ENCODE measurements at places on chromosomes 5 and 9.

GRCh38 chr9:37639841-37640240, 10.9 kb upstream of the FRMPD1 start:
- no peak for DNase-seq

- no peak for DNase-seq
These were observed 74.5 kb downstream of the MVB12B start for GRCh38 chr9:126401107-126401506.

DNA sequence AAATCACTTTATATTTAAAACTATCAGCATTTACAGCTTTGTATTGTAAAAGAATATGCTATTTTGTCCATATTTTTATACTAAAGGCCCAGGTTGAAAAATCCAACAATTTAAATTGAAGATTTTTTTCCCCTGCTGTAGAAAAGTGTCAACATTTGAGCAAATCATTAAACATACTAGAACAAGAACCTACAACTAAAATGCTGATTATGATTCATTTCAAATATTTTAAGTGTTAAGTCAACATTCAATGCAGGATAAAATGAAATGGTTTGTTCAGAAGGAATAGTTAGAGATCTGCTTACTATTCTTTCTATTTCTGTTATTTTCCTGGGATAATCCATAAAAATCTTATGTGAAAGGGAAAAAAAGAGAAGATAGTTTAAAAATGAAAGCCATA, 866.5 kb upstream of the DMAC1 start:
- DNase-seq = no peak

GRCh38 chr9:6024035-6024554, 8.7 kb upstream of the RANBP6 start:
- peak; percentile 57 for DNase-seq

GRCh38 chr5:115309751-115310370, 13.4 kb upstream of the CCDC112 start:
- DNase-seq = no peak

- no peak for DNase-seq
These were observed 215.5 kb downstream of the MPDZ start for GRCh38 chr9:13063880-13064459.

GRCh38 chr9:35526087-35526801, 36.3 kb downstream of the RUSC2 start:
- no peak for DNase-seq

GRCh38 chr9:20997503-20998076, 33.9 kb downstream of the HACD4 start:
- no peak for DNase-seq

GRCh38 chr9:6759185-6759977, 1.6 kb downstream of the KDM4C start:
- DNase-seq = peak; percentile 40

DNA sequence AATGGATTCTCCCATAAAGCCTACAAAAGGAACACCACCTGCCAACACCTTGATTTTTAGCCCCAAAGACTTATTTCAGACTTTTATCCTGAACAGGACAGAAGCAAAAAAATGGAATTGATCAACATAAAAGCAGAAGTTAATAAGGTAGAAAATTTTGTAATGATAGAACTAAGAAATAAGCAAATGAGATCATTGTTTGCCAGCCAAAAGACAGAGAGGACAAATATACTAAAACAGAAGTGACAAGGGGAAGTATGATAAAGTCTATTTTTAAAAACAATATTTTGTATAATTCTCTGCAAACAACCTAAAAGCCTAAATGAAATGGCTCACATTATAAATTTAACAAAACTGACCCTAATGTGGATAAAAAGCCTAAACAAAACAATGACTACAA, 110.5 kb upstream of the PRSS3 start:
- no peak for DNase-seq

- DNase-seq = peak; percentile 39
These were observed 138.9 kb downstream of the RGS3 start for GRCh38 chr9:113602126-113603047.

GRCh38 chr9:71483436-71483835, 284.9 kb downstream of the CEMIP2 start:
- DNase-seq = no peak

GRCh38 chr5:177445917-177446199, 756 bp upstream of the PRR7 start:
- no peak for DNase-seq

DNA sequence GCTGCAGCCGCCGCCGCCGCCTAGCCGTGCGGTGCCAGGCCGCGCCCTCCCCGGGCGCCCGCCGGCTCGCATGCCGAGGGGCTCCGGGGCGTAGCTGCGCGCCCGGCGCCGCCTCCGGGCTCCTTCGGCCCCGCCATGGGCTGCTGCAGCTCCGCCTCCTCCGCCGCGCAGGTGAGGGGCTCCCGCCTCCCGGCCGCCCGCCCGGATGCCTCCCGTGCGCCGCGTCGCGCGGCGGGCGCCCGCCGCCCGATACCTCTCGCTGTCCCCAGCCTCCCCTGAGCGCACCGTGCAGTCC, 230 bp downstream of the SLC44A1 start:
- DNase-seq = no peak

DNA sequence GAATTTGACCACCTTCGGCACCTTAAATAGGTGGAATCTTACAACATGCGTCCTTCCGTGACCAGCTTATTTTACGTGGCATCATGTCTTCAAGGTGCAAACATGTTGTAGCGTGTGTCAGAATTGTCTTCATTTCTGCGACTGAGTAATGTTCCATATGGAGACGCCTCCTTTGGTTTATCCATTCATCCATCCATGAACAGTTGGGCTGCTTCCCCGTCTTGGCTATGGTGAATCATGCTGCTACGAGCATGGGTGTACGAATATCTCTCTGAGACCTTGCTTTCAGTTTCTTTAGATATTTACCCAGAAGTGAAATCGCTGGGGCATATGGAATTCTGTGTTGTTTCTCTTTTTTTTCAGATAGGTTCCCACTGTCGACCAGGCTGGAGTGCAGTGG, 391.9 kb upstream of the IRX2 start:
- DNase-seq = no peak

- DNase-seq = no peak
These were observed 184.9 kb downstream of the PCSK1 start for GRCh38 chr5:96248131-96248530.

- no peak for DNase-seq
These were observed 478 bp upstream of the SETD9 start for GRCh38 chr5:56908942-56909293.

GRCh38 chr5:135215617-135216470, 181.8 kb upstream of the PITX1 start:
- no peak for DNase-seq

DNA sequence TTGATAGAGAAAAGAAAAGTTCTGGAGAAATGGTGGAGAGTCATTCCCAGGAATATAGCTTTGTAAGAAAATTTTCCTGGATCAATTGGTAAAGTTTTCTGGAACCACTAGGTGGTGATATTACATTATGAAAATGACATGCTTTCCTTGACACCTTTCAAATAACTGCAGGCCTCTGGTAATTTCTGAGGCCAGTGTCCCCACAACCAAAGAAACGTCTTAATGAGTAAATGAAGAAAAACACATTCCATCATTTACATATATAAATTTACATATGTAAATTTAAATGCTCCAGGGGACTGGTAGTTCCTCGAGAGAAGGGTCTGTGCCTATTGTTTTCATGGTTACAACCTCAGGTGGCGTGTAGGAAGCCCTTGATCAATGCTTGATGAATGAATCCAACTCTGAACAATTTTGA, 17.2 kb upstream of the RGS3 start:
- peak; percentile 31 for DNase-seq

DNA sequence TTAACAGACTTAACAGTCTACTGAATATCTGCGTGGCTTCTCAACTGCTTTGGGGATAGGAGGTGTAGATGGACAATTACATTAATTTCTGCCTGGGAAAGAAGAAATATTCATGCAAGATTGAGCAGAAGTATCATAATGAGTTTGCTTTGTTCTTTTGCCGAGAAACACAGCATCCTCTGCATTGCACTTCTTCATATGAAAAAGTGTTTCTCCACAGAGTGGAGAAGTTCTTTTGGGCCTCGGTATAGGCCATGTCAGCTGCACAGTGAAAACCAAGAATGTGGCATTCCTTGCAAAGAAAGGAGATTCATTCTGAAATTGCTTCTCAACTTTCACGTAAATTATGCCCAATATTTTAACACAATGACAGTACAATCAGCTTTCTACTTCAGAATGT, 17.6 kb upstream of the SNX2 start:
- DNase-seq = no peak

- DNase-seq = no peak
These were observed 222.7 kb downstream of the DCP2 start for GRCh38 chr5:113199122-113199905.

DNA sequence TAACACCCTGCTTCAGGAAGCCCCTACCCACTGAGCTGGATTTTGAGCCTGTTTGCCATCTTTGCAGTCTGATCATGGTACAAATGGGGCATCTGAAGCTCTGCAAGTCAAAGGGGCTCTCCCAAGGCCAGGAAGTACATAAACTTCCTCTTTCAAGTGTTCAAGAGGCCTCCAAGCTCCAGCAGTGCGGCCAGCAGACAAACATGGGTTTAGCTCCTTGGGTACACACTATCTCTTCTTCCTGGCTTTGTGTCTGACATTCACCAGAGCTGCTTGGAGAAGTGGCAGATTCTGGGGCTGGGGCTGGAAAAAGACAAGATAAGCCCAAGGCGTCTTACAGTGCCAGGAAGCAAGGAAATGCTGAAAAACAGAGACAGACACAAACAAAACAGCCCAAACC, 34.1 kb downstream of the LAMC3 start:
- no peak for DNase-seq

DNA sequence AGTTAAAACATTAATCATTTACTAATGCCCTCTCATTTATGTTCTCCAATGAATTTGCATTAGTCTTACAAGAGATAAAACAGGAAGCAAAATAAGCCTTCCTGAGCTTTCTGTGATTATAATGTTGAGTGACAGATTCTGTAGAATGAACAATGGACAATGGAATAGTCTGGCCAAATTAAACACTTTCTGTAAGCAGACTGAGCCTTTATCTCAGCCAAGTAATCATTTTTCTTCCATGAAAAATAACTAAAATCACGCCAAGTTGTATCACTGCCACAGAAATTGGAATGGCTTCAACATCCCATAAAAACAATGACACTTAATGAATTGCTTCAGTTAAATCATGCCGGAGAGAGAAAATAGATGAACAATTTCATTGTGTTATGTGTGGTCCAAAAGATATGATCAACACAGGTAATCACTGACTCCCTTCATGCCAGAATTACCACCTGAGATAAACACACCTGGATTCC, 63.0 kb downstream of the TSSK1B start:
- no peak for DNase-seq

DNA sequence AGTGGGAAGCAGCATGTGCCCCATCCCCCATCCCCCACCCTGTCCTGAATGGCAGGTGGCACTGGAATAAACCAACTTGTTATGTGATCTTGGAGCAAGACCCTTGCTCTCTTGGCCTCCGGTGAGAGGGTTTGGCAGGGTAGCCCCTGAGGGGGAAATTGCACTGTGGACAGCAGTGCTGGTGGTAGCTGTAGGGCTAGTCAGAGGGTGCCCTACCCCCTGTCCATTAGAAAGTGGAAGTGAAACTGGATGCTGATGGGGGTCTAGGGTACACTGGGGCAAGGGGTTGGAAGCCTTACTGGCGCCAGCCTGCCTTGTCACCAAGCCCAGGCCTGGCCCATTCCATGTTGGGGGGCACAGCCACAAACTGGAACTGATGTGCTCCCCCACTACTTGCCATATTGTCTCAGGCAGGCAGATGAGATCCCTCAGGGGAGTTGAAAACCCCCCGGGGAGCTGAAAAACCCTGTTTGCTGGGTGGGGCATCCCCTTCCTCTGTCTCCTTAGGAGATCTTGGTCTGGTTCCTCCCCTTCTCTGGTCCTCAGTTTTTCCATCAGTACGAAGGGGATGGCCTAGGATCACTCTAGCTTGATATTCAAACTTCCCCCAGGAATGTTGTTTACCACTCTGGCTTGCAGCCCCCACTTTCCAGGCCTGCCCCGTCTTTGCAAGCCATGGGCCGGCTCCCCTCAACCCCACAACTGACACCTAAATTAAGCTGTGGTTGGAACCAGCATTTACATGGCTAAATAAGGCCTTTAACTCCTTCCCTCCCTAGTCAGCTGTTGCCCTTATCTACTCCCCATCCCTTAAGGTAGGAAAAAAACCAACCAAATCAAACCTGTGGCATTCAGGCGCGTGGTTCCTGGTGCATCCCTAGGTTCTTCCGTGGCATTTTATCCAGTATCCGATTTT, 14.4 kb upstream of the SYNPO start:
- no peak for DNase-seq

DNA sequence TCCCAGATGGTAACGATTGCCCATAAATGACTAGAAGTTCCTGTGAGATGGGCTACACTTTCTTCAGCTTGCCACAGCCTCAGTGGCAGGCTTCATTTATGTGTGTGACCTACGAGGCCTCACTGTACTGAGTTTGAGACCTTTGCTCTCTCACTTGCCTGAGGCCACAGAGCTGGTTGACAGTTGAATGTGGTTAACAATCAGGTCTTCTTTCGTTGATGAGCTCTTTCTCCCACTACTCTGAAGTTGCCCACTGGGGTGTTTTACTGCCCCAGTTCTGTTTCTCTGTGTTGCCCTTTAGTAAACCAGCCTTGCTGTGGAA, 70.5 kb downstream of the CYFIP2 start:
- no peak for DNase-seq

GRCh38 chr5:78720997-78721396, 72.4 kb upstream of the LHFPL2 start:
- DNase-seq = no peak

- no peak for DNase-seq
These were observed 19.5 kb upstream of the RPL26L1 start for GRCh38 chr5:172939611-172940267.

GRCh38 chr5:116773926-116774325, 199.3 kb upstream of the SEMA6A start:
- no peak for DNase-seq

- DNase-seq = no peak
These were observed 14.4 kb downstream of the PMPCA start for GRCh38 chr9:136424750-136425362.

DNA sequence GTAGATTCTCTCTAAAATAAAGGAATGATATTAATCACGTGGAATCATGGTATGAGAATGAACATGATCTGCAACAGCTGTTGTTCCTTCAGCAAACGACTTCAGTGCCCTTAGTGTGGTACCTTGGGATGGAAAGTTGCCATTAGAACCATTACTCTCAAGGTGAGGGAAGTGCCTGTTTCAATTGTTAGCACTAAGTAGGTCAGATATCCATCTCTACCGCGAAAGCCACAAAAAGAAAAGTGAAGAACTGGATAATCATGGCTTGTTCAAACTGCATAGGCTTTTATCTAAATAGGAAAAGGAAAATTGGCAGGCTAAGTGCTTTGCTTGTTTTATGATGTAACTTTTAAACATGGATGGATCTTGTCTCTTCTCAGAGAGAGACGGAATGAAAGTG, 380.7 kb downstream of the MRPS30 start:
- DNase-seq = no peak

DNA sequence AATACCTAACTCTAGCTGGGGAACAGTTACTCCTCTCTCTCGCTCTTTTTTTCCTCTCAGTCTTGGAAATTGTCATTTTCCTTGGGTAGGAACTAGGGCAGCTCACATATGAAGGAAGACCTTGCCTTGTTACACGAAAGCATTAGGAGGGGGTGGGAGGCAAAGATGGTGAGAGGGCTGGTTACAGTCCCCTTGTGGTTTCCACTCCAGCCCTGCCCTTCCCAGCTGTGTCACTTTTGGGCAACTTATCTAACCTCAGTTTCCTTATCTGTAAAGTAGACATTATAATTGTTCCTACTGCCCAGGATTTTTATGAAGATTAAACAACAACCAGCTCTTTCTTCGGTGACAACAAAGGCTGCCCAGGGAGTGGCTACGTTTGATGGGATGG, 196.2 kb upstream of the CLINT1 start:
- no peak for DNase-seq

All from activated CD8-positive, alpha-beta T cell treated with anti-CD3 and anti-CD28 coated beads, Interleukin-2, amount 10 ng/mL, durations not matched to agents 7 days and 5 days (primary cell).